ENCODE measurements at places on chromosomes 12 and 14.

DNA sequence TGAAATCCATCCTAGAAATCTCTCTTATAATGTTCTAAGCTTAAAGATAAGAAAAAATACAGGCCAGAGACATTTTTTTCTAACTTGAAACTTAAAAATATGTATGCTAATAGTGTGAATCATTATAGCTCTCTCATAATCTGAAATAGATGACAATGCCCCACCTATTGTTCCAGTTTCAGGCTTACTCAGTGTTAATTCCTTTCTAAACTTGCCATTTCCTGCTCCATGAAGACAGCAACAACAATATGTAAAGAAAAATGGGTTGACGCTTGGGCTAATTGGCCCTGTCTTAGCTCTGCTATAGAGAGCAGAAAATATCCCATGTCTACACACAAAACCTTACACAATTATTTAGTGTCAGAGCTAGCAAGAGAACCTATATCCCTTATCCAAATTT, 37.1 kb downstream of the LMO3 start:
- DNase-seq, result no peak

DNA sequence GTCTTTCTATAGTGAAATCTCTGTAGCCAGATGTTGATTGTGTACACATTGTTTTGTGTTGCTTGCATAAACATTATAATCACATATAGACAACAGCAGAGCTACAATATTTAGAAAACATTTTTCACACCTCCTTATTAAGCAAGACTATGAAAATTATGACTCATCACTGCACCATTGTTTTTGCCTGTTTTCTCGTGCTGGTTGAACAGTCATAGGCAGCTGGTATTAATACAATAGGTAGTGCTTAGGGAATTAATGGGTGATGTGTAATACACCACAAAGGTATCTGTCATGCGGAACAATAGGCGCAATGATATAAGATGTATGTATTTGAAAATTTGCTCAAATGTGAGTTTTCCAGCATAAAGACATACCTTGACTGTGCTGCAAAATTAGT, 449.3 kb downstream of the FOXG1 start:
- DNase-seq, result no peak

DNA sequence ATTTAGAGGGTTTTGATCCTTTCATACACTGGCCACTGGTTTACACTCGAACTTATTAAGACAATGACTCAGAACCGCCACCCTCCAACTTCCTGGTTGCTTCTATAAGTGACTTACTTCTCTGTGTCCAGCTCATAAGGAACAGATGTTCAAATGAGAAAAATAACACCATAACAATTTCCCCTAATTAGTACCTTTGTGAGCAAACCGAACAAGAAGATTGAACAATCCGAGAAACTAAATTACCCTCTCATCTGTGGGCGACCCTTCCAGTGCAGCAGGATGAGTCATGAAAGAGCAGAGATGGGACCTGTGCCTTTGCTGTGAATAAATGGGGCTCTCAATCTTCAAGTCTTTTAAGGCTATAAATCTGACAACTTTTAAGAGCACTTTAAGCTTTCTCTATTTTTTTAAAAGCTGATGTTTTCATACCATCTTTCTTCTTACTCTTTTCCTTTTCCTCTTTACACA, 146.8 kb upstream of the RASSF8 start:
- DNase-seq, result no peak

DNA sequence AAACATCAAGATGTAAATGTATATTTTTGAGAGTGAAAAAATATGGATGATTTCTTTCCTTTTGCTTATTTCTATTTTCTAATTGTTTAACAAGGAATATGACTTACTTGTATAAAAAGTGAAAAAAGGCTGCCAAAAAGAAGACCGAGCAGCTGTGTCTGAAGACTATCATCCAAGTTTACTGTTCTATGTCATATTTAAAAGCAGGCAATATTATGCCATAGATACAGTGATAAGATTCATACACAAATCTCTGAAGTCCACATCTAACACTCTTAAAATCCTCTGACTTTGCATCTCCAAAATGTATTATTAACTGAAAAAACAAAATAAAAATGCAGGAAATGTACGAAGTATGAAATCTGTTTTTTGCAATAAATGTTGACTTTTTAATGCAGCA, 109.1 kb downstream of the SEC23A start:
- no peak for DNase-seq

DNA sequence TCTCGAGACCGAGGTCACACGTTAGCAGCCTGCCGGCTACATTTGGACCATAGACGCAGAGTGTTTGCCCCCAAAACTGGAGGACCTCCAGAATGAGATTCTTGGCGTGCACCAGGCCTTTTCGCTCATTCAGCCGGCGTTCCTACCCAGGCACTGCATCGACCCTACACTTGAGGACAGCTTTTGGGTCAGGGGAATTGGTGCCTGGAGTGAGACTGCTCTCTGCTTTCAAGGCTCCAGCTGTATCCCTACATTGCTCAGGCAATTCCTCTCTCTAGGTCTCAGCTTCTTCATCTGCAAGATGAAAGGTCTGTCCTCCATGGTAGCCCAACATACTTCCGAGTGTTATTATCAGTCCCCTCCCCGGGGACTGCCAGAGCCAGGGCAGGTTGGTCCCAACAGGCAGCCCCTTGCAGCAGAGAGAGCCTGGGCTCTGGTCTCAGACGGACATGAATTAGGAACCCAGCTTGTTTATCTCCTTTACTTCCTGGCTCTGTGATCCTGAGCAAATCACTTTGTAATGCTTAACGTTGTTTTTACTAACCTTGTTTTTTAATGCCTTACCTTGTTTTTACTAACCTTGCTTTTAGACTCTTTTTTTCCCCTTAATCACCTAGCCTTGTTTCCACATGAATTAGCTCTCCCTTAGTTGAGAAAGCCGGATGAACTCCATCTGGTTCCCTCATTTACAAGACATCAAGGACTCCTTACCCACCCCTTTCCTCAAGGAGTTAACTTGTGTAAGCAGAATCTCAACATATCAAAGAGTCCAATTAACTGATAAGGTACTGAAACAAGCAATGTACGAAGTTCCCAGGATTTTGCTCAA, 892 bp downstream of the TCHP start:
- no peak for DNase-seq

DNA sequence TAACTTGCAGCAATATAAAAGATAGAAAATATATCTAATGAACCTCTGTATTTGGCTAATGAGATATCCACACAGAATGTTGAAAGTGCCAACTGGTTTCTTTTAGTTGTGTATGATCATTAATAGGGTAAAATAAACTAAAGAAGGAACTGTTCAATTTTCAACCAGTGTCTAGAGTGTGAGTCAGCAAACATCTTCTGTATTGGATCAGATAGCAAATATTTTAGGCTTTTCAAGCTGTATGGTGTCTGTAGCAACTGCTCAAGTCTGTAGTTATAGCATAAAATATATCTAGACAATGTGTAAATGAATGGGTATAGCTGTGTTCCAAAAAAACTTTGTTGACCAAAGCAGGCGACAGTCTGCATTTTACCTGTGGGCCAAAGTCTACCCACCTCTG, 23.5 kb upstream of the NOVA1 start:
- no peak for DNase-seq

GRCh38 chr14:89205137-89205740, 211.8 kb downstream of the FOXN3 start:
- DNase-seq, result no peak

DNA sequence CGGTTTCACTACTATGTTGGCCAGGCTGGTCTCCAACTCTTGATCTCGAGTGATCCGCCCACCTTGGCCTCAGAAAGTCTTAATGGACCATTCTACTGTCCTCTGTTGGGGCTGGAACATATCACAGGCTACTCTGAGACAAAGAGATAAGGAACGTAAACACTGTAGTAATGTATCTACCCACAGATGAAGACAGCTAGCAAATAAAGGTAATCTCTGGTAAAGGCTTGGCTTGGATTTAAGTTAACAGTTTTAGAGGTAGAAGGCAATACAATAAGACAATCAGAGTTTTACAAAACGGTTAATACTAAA, 44.6 kb upstream of the ISM2 start:
- no peak for DNase-seq

DNA sequence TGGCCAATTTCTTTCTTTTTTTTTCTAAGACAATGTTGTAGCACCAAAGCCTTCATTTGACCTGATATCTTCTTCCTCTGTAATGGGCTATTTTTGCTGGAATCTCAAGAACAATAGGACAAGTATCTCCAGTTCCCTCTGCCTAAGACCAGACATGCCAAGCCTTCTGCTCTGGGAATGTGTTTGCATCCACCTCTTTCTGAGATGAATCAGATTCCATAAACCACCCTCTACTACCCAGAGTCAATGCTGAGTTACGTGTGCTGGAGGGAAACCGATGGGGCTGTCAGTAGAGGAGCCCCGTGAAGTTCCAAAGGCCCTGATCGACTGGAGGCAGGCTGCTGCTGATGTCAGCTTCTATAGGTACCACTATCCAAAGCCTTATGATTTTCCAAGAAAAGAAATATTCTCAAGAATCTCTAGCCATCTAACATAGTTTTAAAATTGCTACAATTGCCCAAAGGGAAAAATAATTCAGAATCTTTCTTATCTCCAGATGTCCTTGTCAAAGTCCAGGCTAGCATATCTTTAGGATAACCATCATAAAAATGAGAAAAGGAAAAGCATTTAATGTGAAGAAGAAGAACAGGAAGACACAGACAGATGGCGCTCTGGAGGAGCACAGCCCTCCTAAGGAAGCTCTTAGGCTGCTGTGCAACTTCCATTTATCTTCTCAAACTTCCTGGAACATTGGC, 101.9 kb downstream of the SLC8A3 start:
- DNase-seq, result no peak

GRCh38 chr12:52655720-52656124, 3.7 kb upstream of the KRT2 start:
- no peak for DNase-seq

DNA sequence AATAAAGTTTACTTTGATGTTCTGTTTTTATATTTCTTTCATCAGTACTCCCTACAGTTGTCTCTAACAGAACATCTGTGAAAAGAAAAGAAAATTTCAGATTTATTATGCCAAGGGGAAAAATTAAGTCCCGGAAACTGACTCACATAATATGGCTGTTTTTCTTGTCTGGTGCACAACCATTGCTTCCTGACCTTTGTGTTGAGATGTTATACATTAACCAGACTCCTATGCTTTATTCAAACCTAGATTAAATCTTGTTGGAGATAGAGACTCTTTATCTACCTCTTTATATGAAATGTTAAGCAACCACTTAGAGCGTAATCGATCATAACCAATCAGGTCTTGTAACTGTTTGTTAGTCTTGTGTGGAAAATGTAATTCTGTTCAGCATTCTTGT, 37.6 kb upstream of the BICD1 start:
- no peak for DNase-seq

- no peak for DNase-seq
Observed at GRCh38 chr12:71524626-71525025, 85.0 kb downstream of the LGR5 start.

DNA sequence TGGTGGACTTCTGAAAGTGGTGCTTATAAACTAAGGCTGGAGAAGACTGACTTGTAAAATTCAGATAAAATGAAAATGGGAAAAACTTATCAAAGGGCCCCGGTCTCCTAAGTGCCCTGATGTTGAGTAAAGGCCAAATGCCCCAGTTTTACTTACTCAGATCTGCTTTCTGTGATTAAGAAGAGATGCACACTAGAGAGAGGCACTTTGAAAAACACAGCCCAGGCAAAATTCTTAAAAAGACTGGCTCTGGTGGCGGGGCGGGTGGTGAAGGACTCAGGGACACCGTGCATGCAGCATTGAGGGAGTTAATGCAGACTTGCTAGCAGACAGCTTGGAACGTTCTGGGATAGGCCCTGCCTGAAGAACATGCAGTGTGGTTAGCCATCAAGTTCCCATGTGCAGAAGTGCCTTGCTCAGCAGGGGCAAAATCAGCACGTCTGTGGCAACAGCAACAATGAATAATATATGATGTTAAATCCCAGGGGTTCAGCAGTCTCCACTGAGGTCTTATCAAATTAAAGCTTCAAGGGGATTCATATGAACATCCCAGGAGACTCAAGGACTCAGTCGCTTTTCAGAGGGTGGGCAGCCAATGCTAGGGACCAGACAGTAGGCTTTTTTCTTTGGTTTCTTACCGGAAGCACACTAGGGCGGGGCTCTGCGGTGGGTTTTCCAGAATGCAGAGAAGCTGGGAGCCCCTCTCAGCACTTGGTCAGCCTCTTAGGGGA, 105.0 kb downstream of the DAD1 start:
- no peak for DNase-seq

DNA sequence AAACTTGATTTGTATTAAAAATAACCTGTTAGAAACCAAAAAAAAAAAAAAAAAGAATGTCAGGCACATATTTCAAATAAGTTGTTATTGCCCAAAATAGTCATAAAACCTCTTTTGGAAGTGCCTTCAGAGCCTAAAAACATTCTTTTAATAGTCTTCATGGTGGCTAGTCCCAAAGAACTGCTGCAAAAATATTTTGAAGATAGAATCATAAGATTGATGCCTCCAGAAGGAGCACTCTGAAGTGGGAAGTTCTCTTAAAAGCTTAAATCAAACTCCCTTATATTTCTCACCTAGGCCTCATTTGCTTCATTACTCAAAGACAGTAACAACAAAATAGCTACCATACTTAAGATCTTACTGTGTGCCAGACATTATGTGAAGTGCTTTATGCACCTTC, 27.2 kb upstream of the NT5DC3 start:
- DNase-seq, result no peak

GRCh38 chr12:50922820-50923219, 29.5 kb upstream of the HIGD1C start:
- DNase-seq, result no peak

GRCh38 chr12:71041476-71041875, 116.3 kb downstream of the TSPAN8 start:
- DNase-seq, result no peak

GRCh38 chr12:52090291-52090690, 10.8 kb downstream of the SMIM41 start:
- DNase-seq, result no peak

GRCh38 chr14:102778338-102779083, 1.3 kb downstream of the TRAF3 start:
- peak; percentile 33 for DNase-seq

DNA sequence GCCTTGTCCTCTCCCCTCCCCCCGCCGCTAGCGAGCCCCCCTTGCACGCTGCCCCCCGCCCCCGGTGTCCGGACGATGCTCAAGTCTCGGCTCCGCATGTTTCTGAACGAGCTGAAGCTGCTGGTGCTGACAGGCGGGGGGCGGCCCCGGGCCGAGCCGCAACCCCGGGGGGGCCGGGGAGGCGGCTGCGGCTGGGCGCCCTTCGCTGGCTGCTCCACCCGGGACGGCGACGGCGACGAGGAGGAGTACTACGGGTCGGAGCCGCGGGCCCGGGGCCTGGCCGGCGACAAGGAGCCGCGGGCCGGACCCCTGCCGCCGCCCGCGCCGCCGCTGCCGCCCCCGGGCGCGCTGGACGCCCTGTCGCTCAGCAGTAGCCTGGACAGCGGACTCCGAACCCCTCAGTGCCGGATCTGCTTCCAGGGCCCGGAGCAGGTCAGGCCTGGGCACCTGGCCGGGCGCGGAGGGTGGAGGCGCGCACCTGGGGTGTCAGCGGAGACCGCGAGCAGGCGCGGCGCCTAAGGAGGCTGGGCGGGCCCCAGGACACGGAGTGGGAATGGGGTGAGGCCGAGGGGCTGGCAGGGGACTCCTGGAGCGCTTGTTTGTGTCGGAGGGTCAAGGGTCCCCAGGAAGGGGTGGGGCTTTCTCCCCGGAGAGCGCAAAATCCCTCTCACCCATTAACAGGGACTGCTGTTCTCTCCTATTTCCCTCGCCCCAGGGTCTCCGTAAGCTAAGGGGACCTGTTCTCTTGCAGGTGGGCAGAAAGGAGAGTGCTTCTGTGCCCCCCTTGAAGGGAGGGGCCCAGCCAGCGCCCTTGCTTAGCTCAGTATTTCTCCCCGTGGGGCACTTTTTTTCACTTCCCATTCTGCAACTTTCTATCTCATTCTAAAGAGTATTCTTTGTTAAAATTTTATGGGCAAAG, 810 bp downstream of the MARCHF9 start:
- DNase-seq, result peak; percentile 40

- DNase-seq, result no peak
Observed at GRCh38 chr14:22227084-22227483, 361.9 kb downstream of the DAD1 start.

Data from activated CD4-positive, alpha-beta memory T cell treated with anti-CD3 and anti-CD28 coated beads, Interleukin-2, amount 10 ng/mL, durations not matched to agents 7 days and 5 days (primary cell).